ENCODE measurements at places on chromosomes 16 and 17. TPM values are rescaled to one million over a fixed set of nuclear protein-coding genes. Genes with fewer than 3 reads are reported as not detected.

Gene TMC7
- total RNA-seq, result 0.69 TPM

- H3K36me3 ChIP-seq, result no peaks in the 10 kb centered on the region
- DNase-seq, result no peak
- H3K4me3 ChIP-seq, result no peak overlapping the region
- peaks cover 6% of the 10 kb centered on the region for H3K4me1 ChIP-seq
- H3K27ac ChIP-seq, result no peak overlapping the region
- H3K27me3 ChIP-seq, result peaks cover 78% of the 10 kb centered on the region
Measured at GRCh38 chr17:28467456-28468025, 5.9 kb upstream of the SLC13A2 start.

DNA sequence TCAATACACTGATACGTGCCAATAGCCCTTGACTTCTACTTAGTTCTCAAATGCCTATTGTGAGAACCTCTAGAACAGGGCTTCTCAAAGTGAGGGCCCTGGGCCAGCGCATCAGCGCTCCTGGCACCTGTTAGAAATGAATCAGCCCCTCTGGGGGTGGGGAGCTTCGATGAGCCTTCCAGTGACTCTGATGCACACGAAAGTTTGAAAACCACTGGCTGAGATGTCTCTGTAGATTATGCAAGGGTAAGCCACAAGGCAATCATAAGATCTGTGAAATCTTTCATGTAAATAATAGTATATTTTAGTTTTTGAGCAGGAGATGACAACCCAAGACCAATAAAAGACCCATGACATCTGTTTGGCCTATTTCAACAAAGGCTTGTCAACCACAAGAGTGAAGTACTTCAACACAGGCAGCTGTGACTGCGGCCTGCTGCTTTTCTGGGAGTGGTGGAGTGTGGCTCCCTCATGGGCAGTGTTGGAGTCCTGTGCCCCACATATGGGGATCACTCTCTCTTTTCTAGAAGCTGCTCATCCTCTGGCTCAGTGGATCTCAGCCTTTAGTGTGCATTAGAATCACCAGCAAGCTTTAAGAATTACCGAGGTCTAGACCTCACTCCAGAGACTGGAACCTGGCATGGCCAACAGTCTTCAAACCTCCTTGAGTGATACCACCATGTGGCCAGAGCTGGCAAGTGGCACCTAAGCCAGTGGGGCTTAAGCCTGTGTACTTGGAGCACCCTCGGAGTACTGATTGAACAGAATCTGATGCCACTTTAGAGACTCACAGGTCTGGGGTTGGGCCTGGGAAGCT lies 5.8 kb downstream of the MTHFSD start:
- peaks cover 35% of the 10 kb centered on the region for H3K4me1 ChIP-seq
- no peak for DNase-seq
- no peak overlapping the region for H3K4me3 ChIP-seq
- H3K27me3 ChIP-seq, result no peaks in the 10 kb centered on the region
- H3K27ac ChIP-seq, result no peak overlapping the region
- peaks cover 60% of the 10 kb centered on the region for H3K36me3 ChIP-seq

Gene CDH13
- total RNA-seq, result 161 TPM
